Uterus (tissue), 4 donors: ENCODE measurements at places on chromosomes 3 and 15.

DNA sequence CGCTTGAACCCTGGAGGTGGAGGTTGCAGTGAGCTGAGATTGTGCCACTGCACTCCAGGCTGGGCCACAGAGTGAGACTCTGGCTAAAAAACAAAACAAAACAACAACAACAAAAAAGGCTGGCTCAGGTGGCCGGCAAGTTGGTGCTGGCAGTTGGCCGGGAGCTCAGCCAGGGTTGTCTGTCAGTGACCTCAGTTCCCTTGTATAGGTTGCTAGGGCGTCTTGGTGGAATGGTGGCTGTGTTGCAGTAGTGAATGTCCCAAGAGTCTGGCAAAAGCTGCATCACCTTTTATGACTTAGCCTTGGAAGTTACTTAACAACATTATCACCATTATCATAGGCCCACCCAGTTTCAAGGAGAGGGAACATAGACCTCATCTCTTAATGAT is 40.6 kb downstream of the ASB7 start:
- H3K4me3 ChIP-seq, result no peak overlapping the region
- no peaks in the 10 kb centered on the region for H3K4me1 ChIP-seq
- H3K36me3 ChIP-seq, result no peaks in the 10 kb centered on the region

GRCh38 chr3:130711565-130712324 is 34.9 kb downstream of the PIK3R4 start:
- no peak overlapping the region for H3K27ac ChIP-seq
- no peaks in the 10 kb centered on the region for H3K4me1 ChIP-seq
- no peaks in the 10 kb centered on the region for H3K27me3 ChIP-seq
- H3K4me3 ChIP-seq, result no peak overlapping the region

GRCh38 chr15:34754171-34754601 is 612 bp downstream of the GJD2 start:
- no peak for DNase-seq
- H3K4me1 ChIP-seq, result peaks cover 3% of the 10 kb centered on the region
- no peak overlapping the region for H3K4me3 ChIP-seq

DNA sequence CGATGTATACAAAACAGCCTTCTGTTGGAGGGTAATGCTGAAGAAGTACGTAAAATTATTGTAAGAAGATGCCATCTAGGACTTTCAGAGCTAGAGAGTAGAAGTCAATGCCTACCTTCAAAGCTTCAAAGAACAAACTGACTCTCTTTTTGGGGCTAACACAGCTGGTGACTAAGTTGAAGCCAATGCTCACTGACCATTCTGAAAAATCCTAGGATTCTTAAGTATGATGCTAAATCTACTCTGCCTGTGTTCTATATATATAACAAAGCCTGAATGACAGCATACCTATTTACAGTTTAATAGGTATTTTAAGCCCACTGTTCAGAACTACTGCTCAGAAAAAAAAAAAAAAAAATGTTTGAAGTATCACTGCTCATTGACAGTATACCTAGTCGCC is 18.9 kb downstream of the ADPGK start:
- DNase-seq, result no peak
- no peak overlapping the region for H3K27ac ChIP-seq
- H3K4me3 ChIP-seq, result no peak overlapping the region
- no peaks in the 10 kb centered on the region for H3K27me3 ChIP-seq
- no peaks in the 10 kb centered on the region for H3K4me1 ChIP-seq

DNA sequence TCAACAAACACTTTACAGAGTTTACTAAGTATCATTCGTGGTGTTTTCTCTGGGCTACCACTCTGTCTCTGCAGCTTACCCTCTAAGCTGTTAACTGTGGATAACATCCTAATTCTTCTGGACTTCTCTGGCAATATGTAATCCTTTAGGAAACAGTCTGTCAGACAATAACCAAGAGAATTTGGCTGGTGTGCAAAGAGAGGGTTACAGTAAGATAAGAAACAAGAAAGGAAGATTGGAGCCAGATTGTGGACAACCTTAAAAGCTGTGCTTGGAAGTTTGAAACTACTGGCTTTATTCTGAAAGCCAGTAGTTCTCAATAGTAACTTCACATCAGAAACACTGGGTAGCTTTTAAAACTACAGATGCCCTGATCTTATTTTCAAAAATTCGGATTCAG is 778 bp downstream of the ARL6 start:
- no peak overlapping the region for H3K4me3 ChIP-seq
- no peak overlapping the region for H3K27ac ChIP-seq
- DNase-seq, result no peak
- H3K27me3 ChIP-seq, result no peaks in the 10 kb centered on the region

DNA sequence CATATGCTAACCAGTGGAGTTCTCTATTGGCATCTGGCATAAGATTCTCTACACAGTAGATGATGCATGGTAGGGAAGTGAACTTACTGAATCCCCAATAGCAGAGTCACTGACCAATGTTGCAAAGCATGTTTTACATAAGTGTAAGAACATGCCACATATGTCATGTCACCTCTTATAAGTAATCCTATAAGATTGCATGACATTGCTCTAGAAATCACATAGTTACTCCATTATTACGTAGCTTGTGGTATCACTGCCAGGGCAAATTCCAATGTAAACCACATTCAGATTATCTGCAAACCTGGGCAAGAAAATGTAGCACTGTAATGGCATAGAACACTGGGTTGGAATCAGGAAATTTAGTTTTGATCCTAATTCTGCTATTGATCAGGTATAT is 198.2 kb upstream of the UMPS start:
- no peak for DNase-seq
- H3K4me3 ChIP-seq, result no peak overlapping the region
- no peaks in the 10 kb centered on the region for H3K36me3 ChIP-seq
- no peaks in the 10 kb centered on the region for H3K4me1 ChIP-seq

GRCh38 chr3:142857056-142857455 is 31.8 kb downstream of the PCOLCE2 start:
- no peak for DNase-seq
- H3K4me3 ChIP-seq, result no peak overlapping the region
- no peaks in the 10 kb centered on the region for H3K27me3 ChIP-seq
- H3K36me3 ChIP-seq, result no peaks in the 10 kb centered on the region

GRCh38 chr3:66110840-66111239 is 72.1 kb upstream of the MAGI1 start:
- no peaks in the 10 kb centered on the region for H3K4me1 ChIP-seq
- no peaks in the 10 kb centered on the region for H3K36me3 ChIP-seq
- no peak overlapping the region for H3K27ac ChIP-seq
- no peak overlapping the region for H3K4me3 ChIP-seq
- H3K27me3 ChIP-seq, result no peaks in the 10 kb centered on the region

DNA sequence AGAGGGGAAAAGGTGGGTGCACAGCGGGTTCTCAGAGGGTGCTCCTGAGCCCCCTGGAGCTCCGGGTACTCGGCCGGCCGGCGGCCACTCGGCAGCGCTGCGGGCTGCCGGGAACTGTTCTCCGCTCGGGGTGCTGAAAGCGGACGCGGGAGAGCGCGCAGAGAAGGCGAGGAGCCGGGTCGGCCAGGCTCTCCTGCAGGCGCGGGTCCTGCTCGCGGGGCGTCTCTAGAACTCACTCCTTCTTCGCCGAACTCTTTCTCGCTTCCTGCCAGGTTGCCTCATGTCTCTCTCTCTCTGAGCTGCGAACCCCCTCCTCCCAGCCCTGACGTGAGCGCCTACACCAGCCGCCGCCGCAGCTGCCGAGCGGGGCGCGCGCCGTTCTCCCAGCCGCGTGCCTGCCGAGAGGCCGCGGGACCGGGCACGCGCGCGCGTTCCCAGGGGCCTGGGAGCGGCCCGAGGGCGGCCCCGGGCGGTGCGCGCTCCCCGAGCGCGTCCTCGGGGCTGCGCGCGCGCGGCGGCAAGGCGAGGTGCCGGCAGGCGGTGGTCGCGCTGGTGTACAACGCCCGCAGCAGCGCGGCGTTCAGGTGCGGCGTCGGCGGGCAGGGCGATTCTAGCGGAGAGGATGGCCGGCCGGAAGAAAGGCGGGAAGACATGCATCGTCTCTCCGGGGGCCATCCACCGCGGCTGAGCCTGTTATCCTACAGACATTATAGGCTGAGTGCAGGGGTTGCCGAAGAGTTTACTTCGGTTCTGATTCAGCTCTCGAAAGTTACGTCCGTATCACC is at the start of gene PEX5L:
TSS of gene PEX5L (minus strand) at position 267 of the 785 bp plus-strand sequence. CDS start 338 bp downstream, outside the sequence.
- H3K27me3 ChIP-seq, result peaks cover 34% of the 10 kb centered on the region
- no peak within 1 kb of the TSS for H3K27ac ChIP-seq
- DNase-seq, result no peak
- H3K36me3 ChIP-seq, result no peaks in the 10 kb centered on the region
